Stimulated activated CD4-positive, alpha-beta T cell treated with anti-CD3 and anti-CD28 coated beads, TNF-alpha, amount 100 ng/mL, for 1 hour (primary cell): ENCODE measurements at places on chromosomes 6 and 20.

DNA sequence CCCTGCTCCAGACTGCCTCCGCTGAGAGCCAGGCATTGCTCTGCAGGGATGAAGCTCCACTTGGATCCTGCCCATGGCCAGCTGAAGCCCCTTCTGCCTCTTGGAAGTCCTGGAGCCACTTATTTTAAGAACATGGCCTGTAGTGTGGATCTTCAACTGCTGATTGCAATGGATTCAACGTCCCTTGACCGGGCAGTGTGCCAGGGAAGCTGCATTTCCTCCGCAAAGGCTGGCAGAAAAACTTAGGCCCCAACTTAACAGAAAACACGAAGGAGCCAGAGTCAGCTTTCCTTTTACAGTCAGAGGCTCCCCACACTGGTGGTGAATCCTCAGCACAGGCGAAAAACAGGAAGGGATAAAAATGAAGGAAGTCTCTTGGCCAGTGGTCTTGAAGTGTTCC, 26.3 kb upstream of the FOXQ1 start:
- DNase-seq: no peak

DNA sequence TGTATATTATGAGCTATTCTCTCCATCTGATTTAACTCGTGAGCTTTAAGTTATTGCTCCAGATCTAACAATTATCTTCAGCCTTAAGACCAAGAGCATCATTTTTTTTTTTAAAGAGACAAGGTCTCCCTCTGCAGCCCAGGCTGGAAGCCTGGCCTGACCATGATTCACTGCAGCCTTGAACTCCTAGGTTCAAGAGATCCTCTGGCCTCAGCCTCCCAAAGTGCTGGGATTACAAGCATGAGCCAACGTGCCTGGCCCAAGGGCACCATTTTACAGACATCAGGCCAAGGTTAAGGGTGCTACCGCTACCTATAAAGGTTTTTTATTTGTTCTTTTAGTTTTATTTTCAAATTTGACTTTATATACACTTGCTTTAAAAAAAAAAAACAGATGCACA, 2.3 kb downstream of the SUPT3H start:
- DNase-seq: no peak

DNA sequence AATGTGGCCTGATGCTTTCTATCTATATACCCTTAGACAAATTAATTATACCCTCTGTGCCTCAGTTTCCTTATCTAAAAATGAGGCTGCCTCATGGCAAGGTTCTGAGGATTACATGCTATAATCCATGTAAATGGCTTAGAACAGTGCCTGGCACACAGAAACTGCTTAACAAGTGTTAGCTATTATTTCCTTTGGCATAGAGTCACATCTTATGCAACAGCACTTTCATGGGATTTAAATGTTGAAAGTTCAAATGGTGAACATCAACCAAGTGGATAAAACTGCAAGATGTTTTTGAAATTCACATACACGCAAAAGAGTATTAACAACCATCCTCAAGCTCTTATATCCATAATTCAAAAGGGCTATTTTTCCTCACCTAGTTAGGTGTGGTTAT, 202.8 kb upstream of the JAG1 start:
- DNase-seq: no peak

DNA sequence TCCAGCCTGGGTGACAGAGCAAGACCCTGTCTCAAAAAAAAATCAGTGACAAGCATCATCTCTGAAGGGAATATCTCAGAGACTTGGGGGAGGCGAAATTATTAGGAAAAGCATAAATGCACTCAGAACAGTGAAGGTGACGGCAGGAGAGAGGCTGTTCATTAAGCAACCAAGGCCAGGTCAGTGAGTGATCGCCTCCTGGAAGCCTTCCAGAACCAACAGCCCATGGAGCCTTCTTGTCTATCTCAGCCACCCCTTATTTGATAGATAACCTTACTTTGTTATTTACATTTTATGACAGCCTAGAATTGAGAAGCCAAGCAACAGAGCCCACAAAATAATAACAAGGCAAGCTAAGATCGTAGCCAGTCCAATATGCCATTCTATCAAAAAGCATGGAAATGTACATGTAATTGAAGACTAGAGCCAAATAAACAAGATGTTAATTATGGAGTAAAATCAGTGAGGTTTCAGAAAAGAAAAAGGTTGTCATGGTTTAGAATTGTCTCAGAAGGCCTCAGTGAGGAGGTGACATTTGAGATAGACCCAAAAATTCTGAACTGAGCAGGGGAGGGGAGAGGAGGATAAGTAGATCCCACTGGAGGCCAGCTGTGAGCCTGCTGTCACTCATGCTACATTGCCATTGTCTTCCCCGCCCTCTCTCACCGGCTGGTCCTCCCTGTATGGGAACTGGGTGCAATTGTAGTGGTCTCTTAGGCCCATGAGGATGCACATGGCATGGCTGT, 17.8 kb downstream of the BNIP5 start:
- no peak for DNase-seq

DNA sequence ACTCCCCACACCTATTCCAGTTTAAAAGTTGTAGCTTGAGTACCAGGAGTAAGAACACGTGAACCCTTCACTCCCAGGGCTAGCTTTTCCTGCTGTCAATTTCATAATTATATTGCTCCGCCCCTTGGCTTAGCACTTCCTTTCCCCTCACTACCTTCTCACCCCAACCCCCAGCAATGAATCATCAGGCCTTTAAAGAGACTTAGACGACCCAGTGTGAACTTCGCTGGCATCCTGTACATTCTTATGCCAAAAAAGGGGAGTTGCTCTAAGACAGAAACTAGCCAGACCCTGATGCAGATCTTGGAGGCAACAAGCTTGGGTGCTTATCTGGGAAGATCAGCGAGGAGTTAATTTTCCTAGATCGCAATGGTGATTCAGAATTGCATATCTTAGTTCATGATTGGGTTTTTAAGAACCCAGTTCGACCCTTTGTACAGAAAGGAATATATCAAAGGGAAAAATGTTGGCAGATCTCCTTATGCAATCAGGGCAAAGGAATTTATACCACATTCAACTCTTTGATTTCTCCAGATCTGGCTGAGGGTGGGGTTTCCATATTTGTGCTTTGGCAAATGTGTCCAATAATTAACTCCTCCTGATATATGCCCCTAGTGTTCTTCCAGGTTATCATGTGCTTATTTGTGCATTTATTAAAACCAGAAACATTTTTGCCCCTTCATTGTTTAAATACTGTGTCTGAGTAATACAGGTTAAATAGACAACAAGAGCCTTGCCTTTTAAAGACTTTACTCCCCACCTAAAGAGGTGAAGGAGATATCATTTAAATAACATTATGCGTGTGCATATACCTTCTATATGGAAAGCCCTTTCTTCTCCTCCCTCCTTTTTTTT, 8.1 kb upstream of the ATXN1 start:
- peak; percentile 17 for DNase-seq

DNA sequence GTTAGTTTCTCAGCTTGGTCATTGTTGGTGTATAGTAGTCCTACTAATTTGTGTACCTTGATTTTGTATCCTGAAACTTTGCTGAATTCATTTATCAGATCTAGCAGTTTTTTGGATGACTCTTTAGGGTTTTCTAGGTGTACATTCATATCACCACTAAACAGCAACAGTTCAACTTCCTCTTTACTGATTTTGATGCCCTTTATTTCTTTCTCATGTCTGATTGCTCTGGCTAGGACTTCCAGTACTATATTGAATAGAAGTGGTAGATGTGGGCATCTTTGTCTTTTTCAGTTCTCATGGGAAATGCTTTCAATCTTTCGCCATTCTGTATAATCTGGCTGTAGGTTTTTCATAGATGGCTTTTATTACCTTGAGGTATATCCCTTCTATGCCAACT, 61.3 kb upstream of the HEY2 start:
- DNase-seq: no peak

DNA sequence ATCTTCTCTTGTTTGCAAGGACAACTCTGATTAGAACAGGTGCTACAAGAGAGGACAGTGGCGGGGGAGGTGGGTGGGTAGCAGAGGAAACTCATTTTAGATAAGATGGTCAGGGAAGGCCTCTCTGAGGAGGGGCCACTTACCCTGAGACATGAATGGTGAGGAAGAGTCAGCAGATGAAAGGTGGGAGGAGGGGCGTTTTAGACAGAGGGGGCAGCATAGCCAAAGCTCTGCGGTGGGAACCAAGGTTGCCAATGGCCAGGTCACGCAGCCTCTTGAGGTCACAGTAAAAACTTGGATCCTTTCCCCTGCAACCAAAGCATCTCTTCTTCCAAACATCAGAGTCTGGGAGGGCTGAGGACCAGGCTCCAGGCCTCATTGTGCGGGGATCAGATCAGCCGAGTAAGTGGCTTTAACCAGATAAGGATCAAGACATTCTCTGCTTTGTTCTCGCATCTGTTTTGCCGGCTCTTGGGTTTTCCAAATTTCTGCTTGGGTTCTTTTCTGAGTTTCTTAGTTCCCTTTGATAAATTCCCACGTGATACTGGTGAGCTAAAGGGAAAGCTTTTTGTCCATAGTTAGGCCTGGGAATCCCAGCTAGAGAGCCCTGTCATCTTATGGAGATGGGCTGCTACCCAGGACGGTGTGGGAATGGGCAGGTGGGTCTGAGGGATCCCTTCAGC, 5.5 kb upstream of the CD40 start:
- DNase-seq: no peak
